Epithelial cell of proximal tubule (primary cell): ENCODE measurements at places on chromosomes 11 and 22. TPM values are rescaled to one million over a fixed set of nuclear protein-coding genes. Genes with fewer than 3 reads are reported as not detected.

Gene CSRP3
- total RNA-seq: not detected in 2 replicates

Gene KDM4D
- 1.7 and 1.8 TPM in 2 replicates for total RNA-seq

Gene MUC2
- not detected in 2 replicates for total RNA-seq

Gene WBP2NL
- total RNA-seq: 0.17 TPM in 1 of 2 replicates, not detected in the other

Gene GUCY1A2
- 0.06 and 0.22 TPM in 2 replicates for total RNA-seq

Gene APOC3
- not detected in 2 replicates for total RNA-seq

Gene CASP4
- total RNA-seq: 27.6 and 30.4 TPM in 2 replicates

Gene OR52I2
- not detected in 2 replicates for total RNA-seq

Gene MS4A6E
- total RNA-seq: not detected in 2 replicates

Gene MYBPC3
- total RNA-seq: not detected in 2 replicates

Gene APOBEC3H
- total RNA-seq: not detected in 2 replicates

Gene CDC42EP2
- total RNA-seq: 18.6 and 23.1 TPM in 2 replicates

Gene TSGA10IP
- not detected in 2 replicates for total RNA-seq

Gene ASCL3
- total RNA-seq: not detected in 2 replicates

Gene KCNQ1
- 0.46 and 1.4 TPM in 2 replicates for total RNA-seq

Gene FGF19
- total RNA-seq: not detected in 2 replicates

Gene OSBP2
- 1.3 and 1.7 TPM in 2 replicates for total RNA-seq

Gene SHANK2
- 9.5 and 10.9 TPM in 2 replicates for total RNA-seq

Gene PRR33
- total RNA-seq: not detected in 2 replicates

Gene CACNA1I
- total RNA-seq: 0.06 TPM in 1 of 2 replicates, not detected in the other

Gene AMPD3
- total RNA-seq: 5.4 and 7.1 TPM in 2 replicates

Gene CHADL
- 0.87 and 1.3 TPM in 2 replicates for total RNA-seq

Gene CFAP300
- total RNA-seq: 0.72 and 10.0 TPM in 2 replicates

Gene OR5T1
- not detected in 2 replicates for total RNA-seq

Gene C11orf91
- total RNA-seq: not detected in 2 replicates

Gene OR56A1
- total RNA-seq: not detected in 2 replicates

Gene TEX54
- total RNA-seq: not detected in 2 replicates

Gene MS4A2
- total RNA-seq: not detected in 2 replicates

Gene RFPL1
- not detected in 2 replicates for total RNA-seq

Gene MAP6
- 1.1 and 1.8 TPM in 2 replicates for total RNA-seq

Gene NECTIN1
- total RNA-seq: 4.7 and 6.6 TPM in 2 replicates
